Panc1 (cell line): ENCODE measurements at places on chromosomes 1 and 21. TPM values are rescaled to one million over a fixed set of nuclear protein-coding genes. Genes with fewer than 3 reads are reported as not detected.

SPRR2F gene
- not detected for total RNA-seq

- H3K4me1 ChIP-seq, result peaks cover 10% of the 10 kb centered on the region
- DNase-seq, result no peak
- H3K36me3 ChIP-seq, result no peaks in the 10 kb centered on the region
Observed at GRCh38 chr1:43938892-43939587, 5.4 kb downstream of the ARTN start.

- H3K36me3 ChIP-seq, result no peaks in the 10 kb centered on the region
- H3K27me3 ChIP-seq, result no peaks in the 10 kb centered on the region
- H3K4me3 ChIP-seq, result no peak overlapping the region
- H3K27ac ChIP-seq, result no peak overlapping the region
- no peaks in the 10 kb centered on the region for H3K4me1 ChIP-seq
Observed at GRCh38 chr1:172766462-172766861, 107.6 kb downstream of the FASLG start.

ZC3H11A gene
- total RNA-seq, result 69.6 TPM

DNA sequence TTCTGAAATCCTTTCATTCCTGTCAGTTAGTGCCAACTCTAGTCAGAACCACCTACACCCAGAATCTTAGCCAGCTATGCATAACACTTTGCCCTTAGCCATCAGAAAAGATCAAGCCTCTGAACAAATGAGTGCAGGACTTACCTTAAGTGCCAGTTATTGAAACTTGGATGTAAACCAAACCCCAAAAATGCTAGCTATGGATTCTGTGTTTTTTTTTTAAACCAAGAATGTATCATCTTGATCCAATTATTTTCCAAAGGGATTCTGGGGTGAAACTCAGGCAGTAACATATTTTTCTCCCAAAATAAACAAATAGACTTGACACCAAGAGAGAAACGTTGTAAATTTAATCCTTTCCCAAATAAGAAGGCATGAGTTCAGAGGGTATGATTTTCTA, 538.6 kb upstream of the ADAMTS5 start:
- no peaks in the 10 kb centered on the region for H3K36me3 ChIP-seq
- no peak overlapping the region for H3K4me3 ChIP-seq
- no peak for DNase-seq
- no peak overlapping the region for H3K27ac ChIP-seq
- no peaks in the 10 kb centered on the region for H3K27me3 ChIP-seq

GRCh38 chr1:116257836-116258235, 115.2 kb upstream of the ATP1A1 start:
- no peaks in the 10 kb centered on the region; the same call in 1 of the 2 replicates for H3K27me3 ChIP-seq
- DNase-seq, result no peak
- no peaks in the 10 kb centered on the region for H3K4me1 ChIP-seq
- H3K36me3 ChIP-seq, result no peaks in the 10 kb centered on the region

GRCh38 chr1:94855307-94855700, 35.1 kb downstream of the SLC44A3 start:
- no peak overlapping the region for H3K27ac ChIP-seq
- H3K36me3 ChIP-seq, result no peaks in the 10 kb centered on the region
- no peaks in the 10 kb centered on the region for H3K4me1 ChIP-seq
- no peak for DNase-seq
- peak overlapping the region; percentile 61; the same call in 1 of the 2 replicates for H3K4me3 ChIP-seq

PLA2G2C gene
- not detected for total RNA-seq

- no peak for DNase-seq
- H3K27me3 ChIP-seq, result peaks cover 10% of the 10 kb centered on the region; the same call in 1 of the 2 replicates
- H3K4me3 ChIP-seq, result no peak overlapping the region
- H3K36me3 ChIP-seq, result no peaks in the 10 kb centered on the region
- no peaks in the 10 kb centered on the region for H3K4me1 ChIP-seq
- no peak overlapping the region for H3K27ac ChIP-seq
Observed at GRCh38 chr1:203367057-203367456, 16.1 kb upstream of the FMOD start.

DNA sequence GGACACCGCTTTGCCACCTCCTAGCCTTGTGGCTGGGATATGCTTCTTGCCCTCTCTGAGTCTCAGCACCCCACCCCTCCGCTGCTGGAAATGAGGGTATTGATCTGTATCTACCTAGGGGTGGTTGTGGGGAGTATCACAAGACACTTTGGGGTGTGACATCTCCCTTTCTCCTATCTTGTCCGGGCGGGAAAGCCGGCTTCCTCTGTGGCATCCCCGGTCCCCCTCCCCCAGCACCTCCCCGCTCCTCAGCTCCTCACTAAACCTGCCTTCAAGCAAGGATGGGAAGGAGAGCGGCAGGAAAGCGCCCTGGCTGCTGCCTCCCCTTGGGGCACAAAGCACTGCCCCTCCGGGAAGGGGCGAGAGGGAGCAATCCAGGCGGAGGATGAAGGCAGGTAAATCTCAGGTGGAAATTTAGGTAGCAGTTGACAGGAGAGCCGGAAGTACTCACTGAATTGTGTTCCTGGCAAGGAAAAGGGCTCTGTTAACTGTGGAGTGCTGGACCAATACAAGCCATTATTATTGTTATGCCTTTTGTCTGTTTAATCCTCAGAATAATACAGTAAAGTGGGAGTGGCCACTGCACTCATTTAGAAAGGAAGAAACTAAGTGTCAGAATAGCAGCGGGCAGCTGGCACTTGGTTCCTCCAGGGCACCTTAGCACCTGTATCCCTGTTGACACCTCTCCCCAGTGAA, 49.0 kb upstream of the LRP8 start:
- no peaks in the 10 kb centered on the region for H3K27me3 ChIP-seq
- H3K4me3 ChIP-seq, result no peak overlapping the region
- H3K36me3 ChIP-seq, result no peaks in the 10 kb centered on the region
- DNase-seq, result no peak

QSOX1 gene
- total RNA-seq, result 152 TPM

TMEM82 gene
- total RNA-seq, result not detected

- H3K4me3 ChIP-seq, result no peak overlapping the region
- no peaks in the 10 kb centered on the region for H3K36me3 ChIP-seq
Observed at GRCh38 chr1:65321879-65322278, 12.5 kb downstream of the DNAJC6 start.

DNA sequence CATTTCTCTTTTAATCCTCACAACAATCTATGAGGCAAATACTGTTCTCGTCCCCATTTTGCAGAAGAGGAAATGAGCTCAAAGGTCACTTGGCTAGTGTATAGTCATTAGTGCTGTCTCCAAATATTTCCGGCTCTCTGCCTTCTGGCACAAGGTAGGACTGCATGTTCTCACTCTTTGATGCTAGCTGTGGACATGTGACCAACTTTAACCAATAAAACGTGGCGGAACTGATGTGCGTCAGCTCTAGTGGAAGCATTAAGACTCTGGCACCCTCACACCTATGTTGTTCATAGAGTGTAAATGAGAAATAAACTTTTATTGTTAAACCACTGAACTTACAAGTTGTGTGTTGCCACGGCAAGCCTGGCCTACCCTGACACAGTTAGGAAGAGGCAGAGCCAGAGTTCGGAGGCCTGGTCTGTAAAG, 5.0 kb upstream of the KIF21B start:
- no peak overlapping the region for H3K27ac ChIP-seq
- no peaks in the 10 kb centered on the region for H3K4me1 ChIP-seq
- no peak for DNase-seq
- H3K4me3 ChIP-seq, result no peak overlapping the region

JAM2 gene
- 0.21 TPM for total RNA-seq

GRCh38 chr1:31855038-31855845, 39.4 kb upstream of the SPOCD1 start:
- no peaks in the 10 kb centered on the region for H3K4me1 ChIP-seq
- H3K27ac ChIP-seq, result no peak overlapping the region
- H3K4me3 ChIP-seq, result no peak overlapping the region
- H3K27me3 ChIP-seq, result no peaks in the 10 kb centered on the region

CFHR2 gene
- not detected for total RNA-seq

KCNT2 gene
- total RNA-seq, result 0.41 TPM

KIF14 gene
- total RNA-seq, result 17.8 TPM

B3GALT5 gene
- total RNA-seq, result 0.10 TPM

- peaks cover 5% of the 10 kb centered on the region; the same call in 1 of the 2 replicates for H3K27me3 ChIP-seq
- H3K4me1 ChIP-seq, result no peaks in the 10 kb centered on the region
- no peaks in the 10 kb centered on the region for H3K36me3 ChIP-seq
Observed at GRCh38 chr21:32861866-32862265, 90.3 kb upstream of the PAXBP1 start.

TRIM46 gene
- 3.8 TPM for total RNA-seq

ZMPSTE24 gene
- 65.4 TPM for total RNA-seq

GRCh38 chr1:162056043-162056442, 13.4 kb upstream of the NOS1AP start:
- no peak overlapping the region for H3K4me3 ChIP-seq
- DNase-seq, result peak; percentile 63
- peaks cover 17% of the 10 kb centered on the region for H3K4me1 ChIP-seq
- H3K36me3 ChIP-seq, result no peaks in the 10 kb centered on the region
- peak overlapping the region; percentile 76 for H3K27ac ChIP-seq
- no peaks in the 10 kb centered on the region for H3K27me3 ChIP-seq

RYR2 gene
- 0.03 TPM for total RNA-seq

SPRR5 gene
- not detected for total RNA-seq

UBE2U gene
- not detected for total RNA-seq

DNA sequence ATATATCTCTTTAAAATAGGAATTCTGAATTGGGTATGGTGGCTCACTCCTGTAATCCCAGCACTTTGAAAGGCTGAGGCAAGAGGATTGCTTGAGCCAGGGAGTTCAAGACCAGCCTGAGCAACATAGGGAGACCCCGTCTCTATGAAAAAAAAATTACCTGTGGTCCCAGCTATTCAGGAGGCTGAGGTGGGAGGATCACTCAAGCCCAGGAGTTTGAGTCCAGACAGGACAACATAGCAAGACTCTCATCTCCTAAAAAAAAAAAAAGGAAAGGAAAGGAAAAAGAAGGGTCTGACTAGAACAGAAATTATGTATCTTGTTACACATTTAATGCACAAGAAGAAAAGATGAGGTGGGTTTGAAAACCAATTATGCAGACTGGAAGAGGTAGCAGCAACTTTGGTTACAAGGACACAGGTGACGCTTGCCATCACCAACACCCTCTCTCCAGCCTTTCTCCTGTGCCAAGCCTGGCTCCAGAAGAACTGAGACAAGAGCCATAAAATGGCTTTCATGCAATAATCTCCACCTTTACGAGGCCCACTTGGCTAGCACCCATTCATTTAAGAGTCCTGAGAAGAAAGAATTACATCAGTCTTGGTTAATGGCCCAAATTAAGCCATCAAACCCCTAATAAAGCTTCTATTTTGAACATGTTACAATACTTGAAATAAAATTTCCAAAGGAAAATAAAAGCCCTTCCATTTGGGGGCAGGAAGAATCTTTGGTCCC, 4.8 kb upstream of the SELENBP1 start:
- DNase-seq, result no peak
- no peaks in the 10 kb centered on the region for H3K36me3 ChIP-seq
- no peak overlapping the region for H3K4me3 ChIP-seq
- no peak overlapping the region for H3K27ac ChIP-seq
- H3K27me3 ChIP-seq, result no peaks in the 10 kb centered on the region
- peaks cover 4% of the 10 kb centered on the region; the same call in 1 of the 2 replicates for H3K4me1 ChIP-seq

DNA sequence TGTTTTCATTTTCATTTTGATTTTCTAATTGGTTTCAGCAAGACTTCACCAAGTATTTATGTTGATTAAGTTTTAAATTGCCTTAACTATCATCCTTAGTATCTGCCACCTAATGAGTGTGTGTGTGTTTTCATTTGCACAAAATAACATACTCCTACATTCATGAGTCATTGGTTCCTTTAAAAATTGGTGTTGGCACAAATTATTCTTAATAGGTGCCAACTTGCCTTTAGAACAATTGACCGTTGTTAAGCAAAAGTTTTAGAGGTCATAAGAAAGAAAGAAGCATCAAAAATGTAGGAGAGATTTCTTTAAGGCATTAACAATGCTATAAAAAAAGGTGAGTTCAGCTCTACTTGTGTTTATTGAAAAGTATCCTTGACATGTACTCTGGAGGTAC, 77.5 kb downstream of the FNBP1L start:
- H3K27ac ChIP-seq, result no peak overlapping the region
- 0 out of 2 replicates have a peak, but pooled peaks cover 2% of the 10 kb centered on the region for H3K36me3 ChIP-seq
- H3K4me3 ChIP-seq, result no peak overlapping the region
- H3K4me1 ChIP-seq, result no peaks in the 10 kb centered on the region

- H3K4me1 ChIP-seq, result peaks cover 80% of the 10 kb centered on the region
- no peak for DNase-seq
Observed at GRCh38 chr21:45419162-45419561, 14.2 kb downstream of the COL18A1 start.

- no peak for DNase-seq
- no peaks in the 10 kb centered on the region for H3K36me3 ChIP-seq
- H3K4me3 ChIP-seq, result no peak overlapping the region
- H3K4me1 ChIP-seq, result peaks cover 9% of the 10 kb centered on the region
- no peaks in the 10 kb centered on the region for H3K27me3 ChIP-seq
Observed at GRCh38 chr1:3577300-3577699, 34.0 kb downstream of the MEGF6 start.

GRCh38 chr1:223180731-223181321, 37.8 kb upstream of the TLR5 start:
- no peak for DNase-seq
- no peak overlapping the region for H3K4me3 ChIP-seq
- no peaks in the 10 kb centered on the region for H3K36me3 ChIP-seq
- H3K27me3 ChIP-seq, result peaks cover 30% of the 10 kb centered on the region
- H3K27ac ChIP-seq, result no peak overlapping the region
- no peaks in the 10 kb centered on the region for H3K4me1 ChIP-seq

DNA sequence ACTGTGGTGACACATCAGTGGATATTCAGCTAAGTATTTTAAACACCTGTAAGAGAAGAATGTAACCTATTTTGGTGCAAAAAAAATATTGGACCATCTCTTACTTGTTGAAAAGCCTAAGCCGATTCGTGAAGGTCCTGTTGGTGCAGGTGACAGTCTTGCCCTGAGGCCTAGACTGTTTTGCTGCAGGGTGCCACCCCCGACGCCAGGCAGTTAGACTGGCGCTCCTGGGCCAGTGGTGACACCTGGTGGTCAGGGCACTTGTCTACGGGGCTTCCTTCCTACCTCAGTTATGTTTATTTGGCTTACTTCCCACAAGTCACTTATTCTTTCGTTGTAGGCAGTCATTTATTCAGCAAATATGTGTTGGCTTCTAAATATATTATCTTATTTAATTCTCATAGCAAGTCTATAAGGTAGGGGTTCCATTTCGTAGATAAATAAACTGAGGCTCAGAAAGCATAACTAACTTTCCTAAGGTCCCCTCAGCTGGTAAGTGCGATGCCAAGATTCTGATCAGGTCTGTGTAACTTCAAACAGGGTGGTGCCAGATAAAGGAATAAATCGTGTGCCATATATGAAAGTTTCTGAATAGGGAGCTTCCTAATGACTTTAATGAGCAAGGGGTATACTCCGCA, 1.9 kb downstream of the EEIG2 start:
- H3K27me3 ChIP-seq, result no peaks in the 10 kb centered on the region
- no peaks in the 10 kb centered on the region for H3K36me3 ChIP-seq
- no peak overlapping the region for H3K27ac ChIP-seq
- peaks cover 6% of the 10 kb centered on the region for H3K4me1 ChIP-seq

LCE1B gene
- not detected for total RNA-seq

- H3K27me3 ChIP-seq, result no peaks in the 10 kb centered on the region; the same call in 1 of the 2 replicates
- no peak for DNase-seq
- no peak overlapping the region for H3K4me3 ChIP-seq
- peaks cover 10% of the 10 kb centered on the region for H3K4me1 ChIP-seq
Observed at GRCh38 chr1:172455451-172455850, 11.6 kb upstream of the PIGC start.

DNA sequence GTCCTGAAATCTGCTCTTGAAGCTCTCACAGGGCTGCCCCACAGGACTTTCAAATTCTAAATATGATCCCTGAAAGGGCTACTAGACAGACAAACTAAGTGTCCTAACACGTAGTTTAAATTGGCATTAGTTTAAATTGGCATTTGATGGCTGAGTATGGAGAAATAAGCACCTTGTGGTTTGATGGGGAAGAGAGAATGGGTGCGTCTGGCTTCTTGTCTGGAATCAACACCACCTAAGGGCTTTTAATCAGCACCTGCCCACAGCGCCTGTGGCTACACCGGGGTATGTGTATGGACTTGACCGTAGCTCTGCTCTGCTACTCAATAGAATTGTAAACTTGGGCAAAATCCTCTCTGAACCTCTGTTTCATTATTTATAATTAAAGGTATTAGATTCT, 5.7 kb upstream of the LAMB3 start:
- no peaks in the 10 kb centered on the region for H3K27me3 ChIP-seq
- no peaks in the 10 kb centered on the region for H3K36me3 ChIP-seq
- peaks cover under 1% of the 10 kb centered on the region for H3K4me1 ChIP-seq
